ENCODE measurements at places on chromosomes 1 and 21.

GRCh38 chr21:41925767-41926116 is 28.1 kb downstream of the C2CD2 start:
- DNase-seq, result no peak

DNA sequence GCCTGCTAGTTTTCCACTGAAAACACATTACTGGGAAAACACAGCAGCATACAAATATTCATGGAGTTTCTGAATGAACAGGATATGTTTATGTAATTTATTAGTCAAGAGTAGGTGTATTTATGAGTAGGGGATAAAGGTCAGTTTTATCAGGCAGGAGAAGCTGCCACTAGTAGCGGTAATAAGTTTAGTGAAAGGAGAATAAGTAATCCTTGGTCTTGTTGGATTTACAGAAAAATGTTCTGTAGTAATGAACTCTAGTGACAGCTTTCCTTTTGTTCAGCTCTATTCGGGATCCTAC is 1.2 kb downstream of the MAST2 start:
- no peak for DNase-seq

- no peak for DNase-seq
Measured at GRCh38 chr1:31910933-31911332, 27.2 kb downstream of the PTP4A2 start.

- no peak for DNase-seq
Measured at GRCh38 chr1:6962996-6963911, 178.0 kb downstream of the CAMTA1 start.

- DNase-seq, result no peak
Measured at GRCh38 chr1:29260531-29260930, 24.2 kb downstream of the PTPRU start.

DNA sequence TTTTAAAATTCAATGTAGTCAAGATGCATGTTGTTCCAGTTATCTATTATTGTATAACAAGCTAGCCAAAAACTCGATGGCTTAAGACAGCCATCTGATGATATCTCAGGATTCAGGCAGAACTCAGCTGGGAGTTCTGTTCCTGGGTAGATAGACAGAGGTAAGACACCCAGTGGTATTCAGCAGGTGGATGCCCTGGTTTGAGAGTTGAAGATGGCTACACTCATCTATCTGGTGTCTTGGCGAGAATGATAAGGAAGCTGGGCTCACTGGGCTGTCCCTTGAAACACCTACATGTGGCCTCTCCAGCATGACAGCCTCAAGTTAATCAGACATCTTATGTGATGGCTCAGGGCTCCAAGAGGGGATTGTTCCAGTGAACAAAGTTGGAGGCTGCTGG is 3.3 kb upstream of the KCNK1 start:
- no peak for DNase-seq

DNA sequence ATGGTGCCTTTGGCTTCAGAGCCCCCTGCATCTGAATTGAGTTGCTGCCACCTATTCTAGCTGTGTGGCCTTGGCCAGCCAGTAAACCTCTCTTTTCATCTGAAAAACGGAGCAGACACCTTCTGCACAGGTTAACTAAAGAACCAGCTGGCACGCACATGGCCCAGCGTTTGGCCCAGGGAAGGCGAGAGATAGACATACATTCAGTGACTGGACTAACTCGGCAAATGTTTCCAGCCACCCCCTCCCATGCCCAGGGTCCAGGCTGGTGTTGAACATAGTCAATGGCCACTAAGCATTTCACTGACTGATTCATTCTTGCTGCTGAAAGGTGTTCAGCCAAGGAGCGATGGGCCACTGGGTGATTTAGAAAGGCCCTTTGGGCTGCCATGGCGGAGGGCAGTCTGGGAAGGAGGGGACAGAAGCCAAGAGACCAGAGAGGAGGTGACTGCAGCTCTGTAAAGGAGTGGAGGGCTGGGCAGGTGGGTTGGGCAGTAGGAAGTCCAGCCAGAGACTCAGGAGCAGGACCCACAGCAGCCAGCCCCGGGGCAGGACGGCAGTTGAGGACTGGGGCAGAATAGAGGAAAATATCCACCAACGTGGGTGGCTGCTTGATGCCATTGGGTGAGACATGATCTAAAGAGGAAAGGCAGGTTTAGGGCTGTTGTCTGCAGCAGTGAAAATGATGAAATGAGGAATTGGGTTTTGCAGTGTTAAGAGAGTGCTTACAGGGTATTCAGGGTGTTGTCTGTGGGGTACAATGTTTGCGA is 184.3 kb downstream of the HIVEP3 start:
- DNase-seq, result no peak

DNA sequence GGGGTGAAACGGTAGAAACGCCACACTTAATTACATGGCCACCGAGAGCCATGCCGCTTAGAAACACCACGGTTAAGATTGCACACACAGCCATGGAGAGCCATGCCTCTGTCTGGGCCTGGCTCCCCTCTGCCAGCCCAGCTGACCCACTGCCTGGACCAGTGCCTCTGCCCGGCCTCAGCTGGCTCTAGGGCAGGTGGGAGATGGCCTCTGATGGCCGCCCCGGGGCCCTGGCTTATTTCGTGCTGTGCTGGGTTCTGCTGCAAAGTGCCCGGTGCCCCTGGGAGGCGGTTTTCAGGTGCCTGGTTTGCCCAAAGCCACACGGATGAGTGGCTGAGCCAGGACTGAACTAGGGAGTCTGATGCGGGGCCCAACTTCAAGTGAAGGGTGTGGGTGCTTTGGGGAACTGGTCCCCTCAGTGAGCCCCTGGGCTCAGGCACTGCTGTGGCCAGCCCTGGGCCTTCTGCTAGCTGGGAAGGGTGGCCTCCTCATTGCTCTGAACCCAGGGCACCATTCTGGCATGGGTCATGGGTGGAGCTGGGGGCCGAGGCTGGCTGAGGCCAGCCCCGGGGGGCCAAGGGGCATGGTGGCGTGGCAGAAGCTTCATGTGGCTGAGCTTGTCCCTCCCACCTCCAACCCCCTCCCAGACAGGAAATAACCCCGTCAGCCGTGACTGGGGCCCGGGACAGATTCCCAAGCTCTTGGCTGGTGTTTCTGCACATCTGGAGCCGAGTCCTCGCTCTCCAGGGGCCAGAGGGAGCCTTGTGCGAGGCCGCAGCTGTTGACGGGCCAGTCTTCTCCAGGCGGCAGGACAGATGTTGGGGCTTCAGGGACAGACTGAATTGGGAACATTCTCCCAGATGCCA is 1.9 kb upstream of the GPR153 start:
- DNase-seq, result no peak

GRCh38 chr1:230503726-230504125 is 77.6 kb upstream of the PGBD5 start:
- DNase-seq, result peak; percentile 33

DNA sequence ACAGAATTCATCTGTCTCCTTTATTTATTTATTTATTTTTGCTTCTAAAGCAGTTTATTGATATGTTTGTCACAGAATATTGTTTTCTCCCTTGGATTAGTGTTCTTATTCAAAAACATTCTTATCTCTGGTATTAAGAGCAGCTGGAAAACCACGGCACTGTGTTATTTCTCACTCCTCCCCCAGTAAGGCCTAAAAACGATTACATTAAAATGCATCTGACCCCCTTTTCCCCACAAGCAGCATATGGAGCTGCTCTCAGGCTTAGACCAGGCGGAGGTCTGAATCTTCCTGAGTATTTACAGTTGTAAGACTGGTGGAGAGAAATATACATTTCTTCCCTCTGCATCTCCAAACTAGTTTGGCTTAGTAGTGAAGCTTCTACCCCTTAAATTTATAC is 86.8 kb downstream of the HLX start:
- no peak for DNase-seq

GRCh38 chr1:221604948-221605347 is 136.9 kb downstream of the DUSP10 start:
- no peak for DNase-seq

- DNase-seq, result no peak
Measured at GRCh38 chr1:164683235-164683634, 124.3 kb downstream of the PBX1 start.

DNA sequence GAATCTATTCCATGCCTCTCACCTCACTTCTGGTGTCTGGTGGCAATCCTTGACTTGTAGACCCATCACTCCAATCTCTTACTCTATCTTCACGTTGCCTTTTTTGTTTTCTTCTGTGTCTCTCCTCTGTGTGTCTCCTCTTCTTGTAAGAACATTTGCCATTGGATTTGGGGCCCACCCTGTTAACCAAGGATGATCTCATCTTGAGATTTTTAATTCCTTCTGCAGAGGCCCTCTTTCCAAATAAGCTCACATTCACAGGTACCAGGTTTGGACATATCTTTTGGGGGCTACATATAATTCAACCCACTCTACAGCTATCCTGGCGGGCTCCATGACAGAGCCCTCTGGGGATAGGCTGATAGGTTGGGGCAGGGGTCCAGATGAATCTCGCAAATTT is 55.8 kb downstream of the UBE2T start:
- no peak for DNase-seq

GRCh38 chr1:246792603-246793002 is 68.4 kb downstream of the SCCPDH start:
- no peak for DNase-seq

DNA sequence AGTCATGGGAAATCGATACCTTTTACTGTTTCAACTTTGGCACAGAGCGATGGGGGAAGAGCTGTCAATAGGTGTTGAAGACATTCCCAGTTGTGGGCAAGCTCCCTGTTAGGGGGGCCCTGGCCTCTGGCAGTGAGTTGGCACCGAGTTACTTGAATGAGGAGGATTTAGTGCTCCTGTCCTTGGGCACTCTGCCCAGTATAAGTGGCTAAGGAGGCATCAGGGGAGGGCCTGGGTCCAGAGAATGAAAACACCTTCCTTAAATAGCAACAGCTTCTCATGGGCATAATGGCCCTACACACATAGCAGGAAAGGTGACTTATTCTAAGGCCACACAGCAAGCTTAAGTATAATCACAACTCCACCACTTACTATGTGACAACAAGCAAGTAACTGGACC is 664.4 kb downstream of the PTPRU start:
- no peak for DNase-seq

DNA sequence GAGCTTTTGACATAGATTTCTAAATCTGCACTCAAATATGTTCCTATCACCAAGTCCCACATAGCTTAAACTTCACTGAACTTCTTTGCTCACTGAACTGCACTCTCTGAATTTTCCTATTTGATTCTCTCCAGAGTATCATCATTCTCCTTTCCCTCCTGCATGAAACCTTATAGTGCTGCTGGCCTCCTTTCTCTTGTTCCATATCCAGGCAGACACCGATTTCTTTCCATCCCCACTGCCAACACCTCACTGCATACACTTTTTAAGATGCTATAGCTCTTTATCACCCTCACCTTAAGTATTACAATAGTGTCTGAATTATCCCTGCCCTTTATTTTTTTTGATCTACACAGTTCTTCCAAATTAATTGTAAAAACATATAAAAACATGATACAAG is 3.1 kb upstream of the TRIM45 start:
- no peak for DNase-seq

DNA sequence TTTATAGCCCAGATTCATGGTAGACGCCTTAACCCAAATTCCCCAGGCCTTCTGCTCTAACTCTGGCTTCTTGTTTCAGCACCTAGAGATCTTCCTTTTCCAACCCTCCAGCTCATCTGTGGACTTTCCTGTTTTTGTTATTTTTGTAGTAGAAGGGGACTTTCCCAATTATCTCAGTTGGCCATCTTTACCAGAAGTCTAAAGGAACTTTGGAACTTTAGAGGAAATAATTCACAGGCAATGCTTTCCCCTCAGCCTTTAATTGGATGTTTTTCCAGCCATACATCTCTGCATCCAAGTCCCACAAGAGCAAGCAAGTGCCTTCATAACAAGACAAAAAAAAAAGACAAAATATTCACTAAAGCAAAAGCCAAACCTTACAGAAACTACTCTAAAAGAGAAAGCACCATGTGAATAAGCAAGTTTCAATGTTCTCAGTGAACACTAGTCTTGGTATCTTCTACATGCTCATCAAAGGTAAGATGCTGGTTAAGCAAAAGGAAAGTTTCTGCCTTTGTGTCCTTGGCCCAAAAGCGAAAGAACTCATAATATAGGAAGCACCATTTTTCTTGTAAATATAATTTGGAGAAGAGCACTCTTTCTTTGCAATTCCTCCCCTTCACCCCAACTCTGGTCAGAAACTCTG is 377.3 kb downstream of the SETD4 start:
- DNase-seq, result no peak

All from hippocampal formation (tissue), 2 donors.